ENCODE measurements at places on chromosomes 3 and 15. TPM values are rescaled to one million over a fixed set of nuclear protein-coding genes. Genes with fewer than 3 reads are reported as not detected.

GRCh38 chr15:68536331-68537095, 42.3 kb upstream of the CORO2B start:
- H3K27me3 ChIP-seq: no peaks in the 10 kb centered on the region
- no peaks in the 10 kb centered on the region for H3K36me3 ChIP-seq
- no peak overlapping the region for H3K4me3 ChIP-seq
- no peak for DNase-seq
- no peaks in the 10 kb centered on the region for H3K4me1 ChIP-seq
- no peak overlapping the region for H3K27ac ChIP-seq

GXYLT2 gene
- 4.5 TPM for polyA plus RNA-seq

PCCB gene
- 24.6 TPM for polyA plus RNA-seq

DNA sequence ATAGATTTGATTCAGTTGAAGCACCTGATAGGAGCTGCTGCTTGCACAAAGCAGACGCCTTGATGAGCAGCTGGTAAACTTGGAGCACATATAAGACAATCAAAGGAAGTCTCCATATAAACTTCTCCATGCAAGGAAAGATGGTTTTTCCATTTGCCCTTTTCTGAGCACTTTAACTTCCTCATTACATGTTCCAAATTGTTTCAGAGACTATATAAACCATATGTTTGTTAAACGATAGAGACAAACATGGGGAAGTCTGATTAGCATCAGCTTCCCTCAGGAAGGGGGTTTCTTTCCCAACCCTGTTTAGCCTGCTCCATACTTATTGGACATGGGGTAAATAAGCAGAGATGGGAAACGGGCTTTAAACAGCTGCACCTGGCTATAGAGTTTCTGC, 88.0 kb downstream of the DHX36 start:
- H3K4me3 ChIP-seq: no peak overlapping the region
- no peaks in the 10 kb centered on the region for H3K4me1 ChIP-seq
- DNase-seq: no peak
- H3K27me3 ChIP-seq: no peaks in the 10 kb centered on the region
- no peaks in the 10 kb centered on the region for H3K36me3 ChIP-seq

DNA sequence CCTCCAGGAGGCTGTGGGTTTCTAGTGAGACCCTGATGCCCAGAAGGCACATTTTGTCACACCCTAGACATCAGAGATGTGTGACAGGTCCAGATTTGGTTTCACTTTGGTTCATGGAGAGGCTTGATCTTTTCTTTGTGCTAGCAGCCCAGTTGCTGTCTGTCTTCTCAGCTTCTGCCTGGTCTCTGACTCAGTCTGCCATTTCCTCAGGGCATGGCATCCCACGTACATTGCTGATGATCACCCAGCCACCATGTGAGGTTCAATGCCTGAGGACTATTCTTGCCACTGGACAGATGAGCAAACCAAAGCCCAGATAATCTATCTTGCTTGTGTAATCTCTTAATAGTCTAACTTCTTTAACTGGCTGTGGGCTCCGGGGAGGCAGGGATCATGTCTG, 144.9 kb upstream of the MRPS22 start:
- no peak for DNase-seq
- no peak overlapping the region for H3K27ac ChIP-seq
- no peaks in the 10 kb centered on the region for H3K27me3 ChIP-seq
- H3K36me3 ChIP-seq: no peaks in the 10 kb centered on the region

Measured in adrenal gland (tissue), 19 donors.